Right renal pelvis (tissue), 4 donors: ENCODE measurements at places on chromosomes 12 and 14. TPM values are rescaled to one million over a fixed set of nuclear protein-coding genes. Genes with fewer than 3 reads are reported as not detected.

Gene SPIC
- not detected for polyA plus RNA-seq

GRCh38 chr14:104298458-104298857 is 160.1 kb downstream of the KIF26A start:
- no peak for DNase-seq

- DNase-seq: no peak
Measured at GRCh38 chr14:96205059-96205977, 679 bp downstream of the BDKRB2 start.

GRCh38 chr12:104480012-104480411 is 23.3 kb downstream of the CHST11 start:
- DNase-seq: no peak

- DNase-seq: no peak
Measured at GRCh38 chr12:52086366-52086765, 6.9 kb downstream of the SMIM41 start.

Gene PIWIL1
- polyA plus RNA-seq: 0.55 TPM

DNA sequence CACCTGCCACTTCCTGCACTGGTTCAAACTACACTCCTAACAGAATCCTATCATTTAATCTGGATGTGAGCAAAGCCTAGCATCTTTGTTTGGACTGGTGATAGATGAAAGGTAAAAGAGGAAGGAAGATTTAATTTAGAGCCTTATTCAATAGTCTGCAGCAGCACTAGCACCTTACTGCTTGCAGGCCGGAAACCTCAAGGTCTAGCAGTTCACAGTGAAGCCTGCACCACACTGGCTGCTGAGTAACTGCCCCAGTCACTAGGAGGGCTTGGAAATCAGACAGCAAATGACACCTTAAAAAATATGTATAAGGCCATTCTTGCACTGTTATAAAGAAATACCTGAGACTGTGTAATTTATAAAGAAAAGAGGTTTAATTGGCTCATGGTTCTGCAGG is 358.0 kb downstream of the DAD1 start:
- DNase-seq: no peak

GRCh38 chr12:116370004-116370404 is 92.5 kb upstream of the MED13L start:
- DNase-seq: no peak

- DNase-seq: no peak
Measured at GRCh38 chr14:24132061-24132685, 1.7 kb downstream of the FITM1 start.

GRCh38 chr14:28083389-28083788 is 683.2 kb upstream of the FOXG1 start:
- DNase-seq: no peak
